Activated CD8-positive, alpha-beta T cell treated with anti-CD3 and anti-CD28 coated beads for 36 hours (primary cell): ENCODE measurements at places on chromosomes 6 and 20. TPM values are rescaled to one million over a fixed set of nuclear protein-coding genes. Genes with fewer than 3 reads are reported as not detected.

Gene C6orf58
- total RNA-seq, result not detected

GRCh38 chr20:57342829-57343228 is 8.2 kb upstream of the RAE1 start:
- no peak for DNase-seq

DNA sequence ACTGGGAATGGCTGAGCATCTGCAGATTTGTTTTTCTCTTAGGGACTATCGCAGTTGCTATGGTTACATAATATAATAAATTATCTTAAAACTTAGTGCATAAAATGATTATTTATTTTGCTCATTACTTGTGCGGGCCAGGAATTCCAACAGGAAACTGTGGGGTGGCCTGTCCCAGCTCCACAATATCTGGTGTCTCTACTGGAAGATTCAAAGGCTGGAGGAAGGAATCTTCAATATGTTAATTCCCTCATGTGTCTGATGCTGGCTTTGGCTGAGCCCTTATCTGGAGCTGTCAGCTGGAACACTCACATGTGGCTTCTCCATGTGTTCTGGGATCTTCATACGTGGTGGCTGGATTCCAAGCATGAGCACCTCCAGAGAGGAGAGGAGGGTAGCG is 23.9 kb upstream of the B3GAT2 start:
- no peak for DNase-seq

DNA sequence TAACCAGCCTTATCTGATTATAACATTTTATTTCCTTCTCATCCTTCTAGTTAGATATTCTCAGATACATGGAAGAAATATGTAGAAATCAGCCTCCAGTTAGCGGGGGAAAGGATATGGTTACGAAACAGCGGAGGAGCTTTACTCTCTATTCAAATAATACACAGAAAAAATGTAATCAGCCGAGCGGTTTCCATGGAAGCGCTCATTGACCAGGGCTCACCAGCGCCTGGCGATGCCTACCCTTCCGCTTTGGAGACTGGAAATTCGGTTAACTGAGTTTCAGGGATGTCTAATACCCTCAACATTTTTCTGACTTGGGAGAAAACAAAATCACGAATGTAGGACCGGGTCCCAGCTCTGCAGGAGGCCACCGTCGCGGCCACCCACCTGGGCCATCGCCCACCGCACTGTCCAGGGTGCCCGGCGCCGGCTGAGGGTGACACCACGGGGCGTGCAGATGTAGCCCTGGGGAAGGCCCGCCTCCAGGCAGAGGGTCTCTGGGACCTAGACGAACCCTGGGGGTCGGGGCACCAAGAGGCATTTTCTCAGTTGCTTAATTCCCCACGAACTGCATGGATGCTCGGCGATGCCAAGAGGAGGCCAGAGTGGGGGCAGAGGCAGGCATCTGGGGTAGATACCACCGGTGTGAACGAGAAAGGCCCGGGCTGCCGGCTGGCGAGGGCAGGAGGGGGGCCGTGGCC is 1.7 kb downstream of the PRR18 start:
- no peak for DNase-seq

DNA sequence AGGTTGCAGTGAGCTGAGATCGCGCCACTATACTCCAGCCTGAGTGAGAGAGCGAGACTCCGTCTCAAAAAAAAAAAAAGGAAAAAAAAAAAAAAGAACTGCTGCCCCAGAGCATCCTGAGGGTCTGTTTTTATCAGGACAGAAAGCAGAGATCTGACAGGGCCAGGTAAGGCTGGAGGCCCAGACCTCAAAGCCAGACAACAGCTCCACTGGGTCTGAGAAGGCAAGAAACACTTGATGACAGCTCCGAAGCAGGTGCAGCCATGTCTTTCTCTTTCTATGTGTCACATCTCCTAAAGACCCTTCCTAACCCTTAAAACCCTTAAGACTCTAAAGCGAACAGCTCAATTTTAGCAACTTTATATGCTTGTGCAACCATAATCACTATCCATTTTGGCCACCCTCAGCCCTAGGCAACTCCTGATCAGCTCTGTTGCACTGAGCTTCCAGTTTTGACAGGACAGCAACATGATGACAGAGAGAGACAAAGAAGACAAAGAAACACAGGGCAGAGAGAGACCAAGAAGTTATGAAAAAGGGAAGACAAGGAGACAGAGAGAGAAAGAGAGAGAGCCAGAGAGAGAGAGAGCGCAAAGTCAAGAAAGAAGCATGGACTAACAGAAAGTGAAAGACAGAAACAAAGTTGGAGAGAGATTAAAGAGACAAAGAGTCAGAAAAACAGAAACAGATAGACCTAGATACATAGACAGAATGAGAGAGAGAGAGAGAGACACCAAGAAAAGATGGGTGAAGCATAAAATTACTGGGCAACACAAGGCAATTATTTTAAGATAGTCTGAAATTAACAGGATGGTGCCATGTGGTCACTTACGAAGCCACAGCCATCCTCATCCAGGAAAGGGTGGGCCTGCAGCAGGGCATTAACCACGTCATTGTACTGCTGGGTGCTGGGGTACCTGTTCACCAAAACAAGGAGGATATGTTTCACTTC is 39.2 kb downstream of the SAMD3 start:
- DNase-seq, result peak; percentile 69

Gene C2
- 0.99 TPM for total RNA-seq

Gene SASH1
- 0.04 TPM for total RNA-seq

- DNase-seq, result peak; percentile 90
Measured at GRCh38 chr20:62861726-62862336, at the start of gene TCFL5. Gene TCFL5 (minus strand): TSS chr20:62861822. CDS start chr20:62861670, 152 bp downstream.
